ENCODE measurements at places on chromosomes 13 and 19.

DNA sequence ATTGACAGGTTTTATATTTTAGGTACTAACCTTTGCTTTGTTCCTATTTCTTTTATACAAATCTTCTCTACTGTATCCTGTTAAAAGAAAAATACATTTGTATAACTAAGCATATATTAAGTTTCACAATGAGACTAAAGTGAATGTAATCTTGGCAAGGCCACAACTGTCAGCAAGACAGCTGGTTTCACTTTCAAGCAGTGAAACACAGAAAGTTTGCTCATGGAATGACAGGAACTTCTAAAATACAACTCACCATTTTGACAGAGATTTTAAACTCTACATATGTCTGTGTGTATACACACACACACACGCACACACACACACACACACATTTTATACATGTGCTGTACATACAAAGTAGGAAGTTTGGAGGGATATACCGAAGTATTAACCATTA, 53.3 kb downstream of the PARP4 start:
- DNase-seq, result no peak

- DNase-seq, result peak; percentile 89
Observed at GRCh38 chr19:1260749-1261537, 8.2 kb upstream of the CIRBP start.

DNA sequence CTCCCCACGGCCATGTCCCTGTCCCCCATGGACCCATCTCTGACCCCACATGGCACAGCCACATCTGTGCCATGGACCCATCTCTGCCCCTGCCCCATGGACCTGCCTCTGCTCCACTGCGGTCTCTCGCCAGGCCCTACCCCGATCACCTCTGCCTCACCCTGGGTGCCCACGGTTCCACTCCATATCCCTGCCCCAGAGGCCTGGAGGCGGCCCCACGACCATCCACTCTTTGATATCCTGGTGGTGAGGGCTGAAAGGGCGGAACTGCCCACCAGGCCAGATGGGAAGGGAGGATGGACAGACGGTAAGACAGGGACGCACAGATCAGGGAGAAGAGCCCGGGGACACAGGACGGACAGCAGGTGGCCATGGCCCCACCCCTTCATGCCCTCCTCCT, 327 bp downstream of the PTGER1 start:
- no peak for DNase-seq

- no peak for DNase-seq
Observed at GRCh38 chr19:14603990-14604387, 21.1 kb downstream of the CLEC17A start.

DNA sequence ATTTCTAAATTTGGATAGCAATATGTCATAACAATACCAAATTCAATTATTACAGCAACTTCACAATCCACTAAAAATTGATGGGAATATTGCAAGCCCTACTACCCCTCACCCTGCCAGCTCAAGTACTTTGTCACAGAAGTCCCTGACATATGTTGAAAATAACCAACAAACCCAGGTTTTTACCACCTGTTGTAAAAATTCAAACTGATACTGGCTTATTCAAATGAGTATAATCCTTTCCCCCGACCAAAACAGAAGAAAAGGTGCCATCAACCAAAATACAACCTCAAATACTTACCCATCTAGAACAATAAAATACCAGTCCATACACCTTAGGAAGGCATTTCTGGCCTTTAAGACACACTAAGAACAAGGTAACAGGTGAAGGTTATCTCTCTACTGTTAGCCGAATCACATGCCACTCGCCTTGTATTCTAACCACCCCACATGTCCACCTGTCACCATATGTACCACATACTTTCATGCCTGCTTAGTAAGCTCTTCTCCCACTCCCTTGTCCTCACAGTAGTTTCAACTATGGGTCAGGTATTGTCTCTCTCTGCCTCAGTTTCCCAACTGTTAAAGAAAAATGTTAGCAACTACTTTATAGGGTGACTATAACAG, 53.1 kb downstream of the USP12 start:
- DNase-seq, result no peak

DNA sequence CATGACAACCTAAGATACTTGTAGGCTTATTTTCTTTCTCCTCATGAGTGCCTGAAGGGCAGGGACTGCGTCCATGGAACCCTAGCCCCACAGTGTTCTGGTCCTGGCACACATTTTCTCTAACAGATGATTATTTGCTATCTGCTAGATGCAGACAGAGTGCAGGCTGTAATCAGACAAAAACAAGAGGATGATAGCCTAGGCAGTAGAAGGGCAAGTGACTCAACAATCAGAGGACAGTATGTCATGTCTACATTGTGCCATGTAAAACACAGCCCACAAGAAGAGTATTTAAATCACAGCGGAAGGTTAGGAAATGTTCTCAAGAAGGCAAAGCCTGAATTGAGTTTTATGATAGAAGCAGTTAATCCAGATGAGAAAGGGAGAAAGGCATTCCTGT, 29.3 kb downstream of the MIPEP start:
- DNase-seq, result no peak

DNA sequence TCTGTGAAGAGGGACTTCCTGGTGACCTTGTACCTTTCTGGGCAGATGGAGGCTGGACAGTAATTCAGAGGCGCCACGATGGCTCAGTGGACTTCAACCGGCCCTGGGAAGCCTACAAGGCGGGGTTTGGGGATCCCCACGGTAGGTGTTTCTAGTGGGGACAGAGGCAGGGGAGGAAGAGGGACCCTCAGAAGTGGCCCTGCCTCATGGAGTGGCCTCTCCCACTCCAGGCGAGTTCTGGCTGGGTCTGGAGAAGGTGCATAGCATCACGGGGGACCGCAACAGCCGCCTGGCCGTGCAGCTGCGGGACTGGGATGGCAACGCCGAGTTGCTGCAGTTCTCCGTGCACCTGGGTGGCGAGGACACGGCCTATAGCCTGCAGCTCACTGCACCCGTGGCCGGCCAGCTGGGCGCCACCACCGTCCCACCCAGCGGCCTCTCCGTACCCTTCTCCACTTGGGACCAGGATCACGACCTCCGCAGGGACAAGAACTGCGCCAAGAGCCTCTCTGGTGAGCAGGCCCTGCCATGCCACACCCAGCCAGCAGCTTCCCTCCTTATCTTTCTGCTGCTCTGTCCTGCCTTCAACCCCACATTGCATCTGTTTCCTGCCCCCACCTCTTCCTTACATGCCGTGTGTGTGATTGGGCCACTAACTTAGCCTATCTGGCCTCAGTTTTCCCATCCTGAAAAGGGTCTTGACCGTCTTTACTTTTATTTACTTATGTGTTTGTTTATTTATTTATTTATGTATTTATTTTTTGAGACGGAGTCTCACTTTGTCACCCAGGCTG, 7.3 kb downstream of the ANGPTL4 start:
- no peak for DNase-seq

DNA sequence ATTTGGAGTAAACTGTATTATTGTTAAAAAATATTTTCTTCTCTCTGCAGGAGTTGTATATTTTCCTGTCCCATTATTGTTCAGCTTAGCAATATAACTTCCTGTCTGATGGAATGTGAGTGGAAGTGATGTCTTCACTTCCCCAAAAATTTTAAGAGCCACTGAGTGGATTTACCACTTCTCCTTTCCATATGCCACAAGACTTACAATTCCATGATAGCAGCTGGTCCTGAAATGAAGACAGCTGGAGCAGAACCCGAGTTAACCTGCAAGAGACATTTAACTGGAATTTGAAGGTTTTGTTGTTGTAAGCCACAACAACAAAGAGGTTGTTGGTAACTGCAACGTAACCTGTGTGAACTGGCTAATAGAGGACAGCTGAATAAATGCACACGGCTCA, 23.4 kb upstream of the TBC1D4 start:
- DNase-seq, result no peak

GRCh38 chr13:100674572-100674871, at the start of gene TMTC4:
TSS of gene TMTC4 (minus strand) at chr13:100674795. CDS start at chr13:100670362, 4,433 bp downstream.
- DNase-seq, result no peak

- no peak for DNase-seq
Observed at GRCh38 chr19:16928916-16929315, 40.1 kb downstream of the F2RL3 start.

- DNase-seq, result no peak
Observed at GRCh38 chr13:30216111-30216510, 91.2 kb downstream of the KATNAL1 start.

DNA sequence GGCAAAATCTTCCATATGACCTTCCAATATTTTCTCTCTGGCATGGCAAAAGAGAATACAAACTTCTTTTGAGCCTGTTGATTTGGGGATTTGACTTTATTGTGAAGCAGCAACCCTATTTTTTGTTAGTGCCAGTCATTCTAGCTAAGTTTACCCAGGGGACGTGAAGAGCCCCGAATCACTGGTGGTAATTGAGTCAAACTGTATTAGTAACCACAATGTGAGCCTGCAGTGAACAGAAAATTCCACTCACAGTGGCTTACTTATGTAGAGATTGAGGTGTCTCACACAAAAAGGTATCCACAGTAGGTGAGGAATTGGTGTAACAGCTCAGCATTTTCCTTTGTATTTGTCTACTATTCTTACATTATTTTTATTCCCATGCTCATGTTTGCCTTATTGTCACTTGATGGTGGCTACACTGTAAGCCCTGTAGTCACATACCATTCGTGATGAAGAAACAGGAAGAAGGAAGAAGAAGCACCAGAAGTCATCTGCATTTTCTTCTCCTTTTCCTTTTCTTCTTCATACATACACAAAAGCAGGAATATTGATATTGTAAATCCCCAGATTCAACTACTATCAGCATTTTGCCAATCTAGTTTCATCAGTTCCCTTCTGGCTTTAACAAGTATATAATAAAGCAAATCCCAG, 33.3 kb upstream of the MYCBP2 start:
- no peak for DNase-seq

- DNase-seq, result no peak
Observed at GRCh38 chr19:2808129-2808941, 11.3 kb upstream of the ZNF554 start.

GRCh38 chr13:75123428-75123827, 358.5 kb downstream of the TBC1D4 start:
- DNase-seq, result no peak

DNA sequence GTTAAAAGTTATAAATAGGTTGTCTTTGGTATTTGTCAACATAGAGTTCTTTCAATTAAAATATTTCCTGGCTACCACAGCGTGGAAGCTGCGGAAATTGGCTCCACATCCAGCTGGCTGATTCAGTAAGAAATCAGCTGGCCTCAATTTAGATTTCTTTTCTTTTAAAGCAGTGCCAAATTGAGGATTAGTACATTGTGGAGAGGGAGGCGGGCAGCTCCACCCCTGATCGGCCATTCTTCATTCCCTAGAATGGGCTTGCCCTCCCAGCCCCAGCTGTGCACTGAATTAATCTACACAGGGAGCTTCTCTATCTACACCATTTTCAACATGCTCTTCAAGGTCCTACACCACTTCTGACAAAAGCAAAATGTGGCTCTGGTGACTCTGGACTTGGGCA, 624.8 kb downstream of the DACH1 start:
- DNase-seq, result no peak

All from hypothalamus (tissue), 51 donors.